ENCODE measurements at places on chromosomes 7 and 10.
A peak's percentile ranks its signal among the peaks of the same experiment; 100 is the strongest.

GRCh38 chr7:74206589-74207120 lies 3.2 kb upstream of the LAT2 start:
- DNase-seq = peak; percentile 88

- no peak for DNase-seq
These were observed 4.2 kb downstream of the ZNF746 start for GRCh38 chr7:149493366-149493765.

DNA sequence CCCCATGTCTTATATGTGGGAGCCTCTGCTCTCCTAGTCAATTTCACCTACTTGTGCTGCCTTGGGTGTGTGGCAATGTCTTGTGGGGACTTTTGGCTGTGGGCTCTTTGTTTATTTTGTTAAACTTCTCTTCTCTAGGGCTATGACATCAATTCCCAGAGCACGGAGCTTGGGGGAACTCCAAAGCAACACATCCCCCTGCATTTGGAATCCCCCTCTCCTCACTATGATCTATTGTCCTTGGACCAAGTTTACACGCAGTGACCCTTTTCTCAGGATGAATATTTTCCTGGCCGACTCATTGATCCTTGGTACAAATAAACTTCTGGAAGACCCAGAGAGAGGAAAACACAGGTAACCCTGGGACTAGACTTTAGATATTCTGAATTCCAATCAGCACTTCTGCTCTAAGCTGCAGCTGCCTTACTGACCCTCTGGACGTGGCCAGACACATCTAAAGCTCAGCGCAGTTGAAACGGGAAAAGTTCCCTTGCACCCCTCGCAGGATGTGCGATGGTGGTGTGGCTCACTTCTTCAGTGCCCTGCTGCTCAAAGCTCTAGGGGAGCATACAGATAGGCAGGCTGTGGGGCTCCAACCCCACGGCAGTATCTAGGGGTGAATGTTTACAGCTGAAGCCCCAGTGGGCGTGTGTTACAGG lies 110.8 kb downstream of the TMEM178B start:
- no peak for DNase-seq

GRCh38 chr10:110747609-110748464 lies 103.7 kb downstream of the RBM20 start:
- no peak for DNase-seq

DNA sequence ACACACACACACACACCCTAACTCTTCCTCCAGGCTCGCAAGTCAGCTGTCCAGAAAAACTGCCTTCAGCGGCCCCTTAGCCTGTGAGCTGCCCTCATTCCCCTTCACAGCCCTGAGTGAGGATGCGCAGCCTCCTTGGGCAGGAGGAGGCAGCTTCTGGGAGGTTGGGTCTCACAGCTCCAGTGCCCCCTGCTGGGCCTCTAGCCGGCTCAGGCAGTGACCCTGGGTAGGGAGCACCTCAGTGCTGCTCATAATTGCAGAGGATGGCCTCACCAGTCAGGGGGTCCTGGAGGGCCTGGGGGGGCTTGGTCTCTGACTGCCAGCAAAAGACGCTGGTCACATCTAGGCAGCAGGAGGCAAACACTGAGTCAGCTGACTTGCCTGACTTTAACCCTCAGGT lies 43.7 kb downstream of the ZNF273 start:
- DNase-seq = no peak

DNA sequence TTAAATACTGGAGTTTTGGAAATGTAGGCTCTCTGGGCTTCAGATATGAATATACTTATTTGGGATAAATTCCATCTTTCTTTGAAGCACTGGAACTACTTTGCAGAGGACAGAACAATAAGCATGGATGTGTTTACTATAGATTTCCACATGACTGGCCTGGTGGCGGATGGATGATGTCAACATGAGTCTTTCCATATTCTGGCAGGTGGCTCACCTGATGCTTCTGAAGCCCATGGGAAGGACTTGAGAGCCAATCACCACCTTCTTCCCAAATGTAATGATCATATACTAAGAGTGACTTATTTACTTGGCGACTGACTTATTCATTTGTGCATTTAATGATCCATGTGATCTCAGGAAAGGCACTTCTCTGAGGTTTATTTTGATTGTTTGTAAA lies 110.5 kb downstream of the FANK1 start:
- no peak for DNase-seq

Measured in ACHN (cell line).